ENCODE measurements at places on chromosomes 6 and 20.

DNA sequence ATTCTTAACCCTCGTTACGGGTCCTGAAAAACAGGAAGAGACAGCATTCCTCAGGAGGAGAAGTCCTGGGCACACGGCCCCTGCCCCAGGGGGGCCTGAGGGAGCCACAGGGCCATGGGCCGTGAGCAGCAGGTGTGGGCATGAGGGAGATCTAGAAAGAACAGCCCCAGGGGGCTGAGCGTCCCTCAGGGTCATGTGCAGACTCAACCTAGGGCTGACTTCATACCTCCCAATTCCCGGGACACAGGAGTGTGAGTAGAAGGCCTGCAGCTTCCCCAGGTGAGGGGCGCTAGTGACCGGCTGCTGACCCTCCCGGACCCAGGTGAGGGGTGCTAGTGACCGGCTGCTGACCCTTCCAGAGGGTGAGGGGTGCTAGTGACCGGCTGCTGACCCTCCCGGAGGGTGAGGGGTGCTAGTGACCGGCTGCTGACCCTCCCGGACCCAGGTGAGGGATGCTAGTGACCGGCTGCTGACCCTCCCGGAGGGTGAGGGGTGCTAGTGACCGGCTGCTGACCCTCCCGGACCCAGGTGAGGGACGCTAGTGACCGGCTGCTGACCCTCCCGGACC lies 35.1 kb downstream of the FRMD1 start:
- no peak for DNase-seq

- no peak for DNase-seq
These were observed 162.5 kb downstream of the CDH4 start for GRCh38 chr20:61414455-61414991.

DNA sequence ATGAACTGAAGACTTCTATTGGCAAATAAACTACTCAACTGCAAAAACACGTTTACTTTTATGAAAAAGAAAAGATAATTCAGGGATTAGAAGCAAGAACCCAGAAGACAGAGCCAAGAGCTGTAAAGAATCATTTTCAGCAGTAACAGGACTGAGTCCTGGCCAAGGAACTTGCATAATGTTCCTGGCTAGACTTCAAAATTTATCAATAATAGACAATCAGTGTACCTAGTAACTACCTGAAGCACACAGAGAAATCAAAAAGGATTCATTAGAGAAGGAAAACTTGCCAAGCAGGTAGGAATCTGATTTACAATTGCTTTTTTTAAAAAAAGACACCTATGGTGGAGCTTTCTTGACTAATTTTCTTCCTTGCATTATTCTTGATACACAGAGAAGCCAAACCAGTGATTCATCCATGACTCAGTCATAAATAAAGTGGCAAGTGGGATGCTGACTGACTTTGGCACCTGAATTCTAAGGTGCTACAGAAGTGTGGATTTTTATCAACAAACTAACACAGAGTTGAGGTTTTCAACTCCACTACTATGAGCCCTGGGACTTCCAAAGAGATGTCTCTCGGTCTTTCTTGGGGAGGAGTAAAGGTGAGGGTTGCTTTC lies 281.3 kb downstream of the BMP7 start:
- DNase-seq, result no peak

GRCh38 chr6:496649-497048 lies 105.1 kb downstream of the IRF4 start:
- DNase-seq, result no peak

- DNase-seq, result no peak
These were observed 136.9 kb downstream of the PREX1 start for GRCh38 chr20:48690888-48691287.

- no peak for DNase-seq
These were observed 1187.5 kb downstream of the HACE1 start for GRCh38 chr6:103672169-103672568.

- no peak for DNase-seq
These were observed 63.9 kb upstream of the PLEKHG1 start for GRCh38 chr6:150535818-150536220.
